ENCODE measurements at places on chromosomes 6 and 20.

GRCh38 chr20:36217226-36217625 lies 19.1 kb upstream of the AAR2 start:
- DNase-seq: no peak

- peak; percentile 62 for DNase-seq
Measured at GRCh38 chr6:139881728-139882211, 507.3 kb upstream of the CITED2 start.

- peak; percentile 88 for DNase-seq
Measured at GRCh38 chr6:21826023-21826422, 232.5 kb downstream of the SOX4 start.

- peak; percentile 79 for DNase-seq
Measured at GRCh38 chr6:43838276-43839036, 68.4 kb downstream of the VEGFA start.

GRCh38 chr6:11128608-11129007 lies 17.1 kb upstream of the ERVFRD-1 start:
- no peak for DNase-seq

- DNase-seq: peak; percentile 38
Measured at GRCh38 chr6:12331474-12331873, 41.3 kb downstream of the EDN1 start.

DNA sequence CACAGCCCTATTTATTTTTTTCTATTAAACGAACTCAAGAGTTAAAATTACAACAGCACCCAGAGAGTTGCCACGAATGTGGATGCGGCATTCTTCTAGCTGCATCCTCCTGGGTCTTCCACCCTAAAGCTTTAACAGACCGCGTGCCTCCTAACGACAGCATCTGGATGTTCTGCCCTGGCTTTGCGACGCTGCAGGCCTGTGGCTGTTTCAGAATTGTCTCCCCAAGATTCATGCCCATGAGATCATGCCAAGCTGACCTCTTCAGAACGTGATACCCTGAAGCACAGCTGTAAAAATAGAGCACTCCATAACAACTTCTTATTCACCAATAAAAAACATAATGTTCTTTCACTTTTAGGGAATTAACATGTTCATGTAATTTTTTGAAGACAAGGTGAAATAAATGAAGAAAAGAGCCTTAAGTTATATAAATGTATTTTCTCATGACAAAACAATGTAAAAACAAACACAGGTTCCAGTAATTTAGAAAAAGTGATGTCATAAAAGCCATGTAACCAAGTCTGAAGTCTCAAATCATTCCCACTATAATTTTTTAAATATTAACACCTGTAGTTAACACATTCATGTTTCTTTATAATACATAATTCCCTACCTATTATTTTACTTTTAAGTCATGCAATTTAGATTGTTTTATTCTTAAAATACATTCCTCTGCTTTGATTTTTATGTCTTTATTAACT lies 26.5 kb downstream of the HIVEP2 start:
- no peak for DNase-seq

- DNase-seq: peak; percentile 32
Measured at GRCh38 chr6:104325341-104326172, 534.2 kb downstream of the HACE1 start.

DNA sequence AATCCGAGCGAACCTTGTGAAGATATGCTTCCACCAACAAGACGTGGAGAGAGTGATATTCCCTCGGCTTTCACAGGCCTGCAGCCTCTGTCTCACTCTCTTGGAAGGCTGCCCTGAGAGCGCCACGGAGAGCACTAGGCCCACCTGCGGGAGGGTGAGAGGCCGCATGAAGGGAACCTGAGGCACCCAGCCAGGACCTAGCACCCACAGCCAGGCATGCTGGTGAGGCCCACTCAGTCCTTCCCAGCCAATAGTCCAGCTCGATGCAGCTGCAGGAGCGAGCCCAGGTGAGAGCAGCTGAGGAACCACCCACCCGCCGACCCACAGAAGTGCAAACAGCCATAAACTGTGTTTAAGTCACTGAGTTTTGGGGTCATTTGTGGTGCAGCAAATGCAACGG lies 227.2 kb downstream of the QKI start:
- DNase-seq: no peak

GRCh38 chr20:13302647-13303450 lies 81.8 kb downstream of the ISM1 start:
- DNase-seq: peak; percentile 23

DNA sequence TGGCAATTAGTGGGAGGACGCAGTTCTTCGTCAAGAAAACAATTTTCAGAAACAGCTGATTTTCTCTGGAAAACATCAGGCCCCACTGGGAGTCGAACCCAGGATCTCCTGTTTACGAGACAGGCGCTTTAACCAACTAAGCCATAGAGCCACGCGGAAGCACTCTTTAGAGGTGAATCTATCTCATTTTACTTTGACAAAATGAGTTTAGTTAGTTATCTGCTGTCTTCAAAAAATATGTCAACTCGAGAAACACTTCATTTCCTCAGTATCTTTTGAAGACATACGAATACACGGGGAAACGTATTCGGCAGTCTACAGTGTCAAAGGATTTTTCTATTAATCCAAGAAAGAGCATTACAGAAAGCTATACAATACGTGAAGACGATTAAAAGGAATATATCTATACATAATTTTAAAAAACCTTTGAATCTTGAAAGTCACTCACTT lies 26.7 kb downstream of the GPX6 start:
- peak; percentile 69 for DNase-seq

DNA sequence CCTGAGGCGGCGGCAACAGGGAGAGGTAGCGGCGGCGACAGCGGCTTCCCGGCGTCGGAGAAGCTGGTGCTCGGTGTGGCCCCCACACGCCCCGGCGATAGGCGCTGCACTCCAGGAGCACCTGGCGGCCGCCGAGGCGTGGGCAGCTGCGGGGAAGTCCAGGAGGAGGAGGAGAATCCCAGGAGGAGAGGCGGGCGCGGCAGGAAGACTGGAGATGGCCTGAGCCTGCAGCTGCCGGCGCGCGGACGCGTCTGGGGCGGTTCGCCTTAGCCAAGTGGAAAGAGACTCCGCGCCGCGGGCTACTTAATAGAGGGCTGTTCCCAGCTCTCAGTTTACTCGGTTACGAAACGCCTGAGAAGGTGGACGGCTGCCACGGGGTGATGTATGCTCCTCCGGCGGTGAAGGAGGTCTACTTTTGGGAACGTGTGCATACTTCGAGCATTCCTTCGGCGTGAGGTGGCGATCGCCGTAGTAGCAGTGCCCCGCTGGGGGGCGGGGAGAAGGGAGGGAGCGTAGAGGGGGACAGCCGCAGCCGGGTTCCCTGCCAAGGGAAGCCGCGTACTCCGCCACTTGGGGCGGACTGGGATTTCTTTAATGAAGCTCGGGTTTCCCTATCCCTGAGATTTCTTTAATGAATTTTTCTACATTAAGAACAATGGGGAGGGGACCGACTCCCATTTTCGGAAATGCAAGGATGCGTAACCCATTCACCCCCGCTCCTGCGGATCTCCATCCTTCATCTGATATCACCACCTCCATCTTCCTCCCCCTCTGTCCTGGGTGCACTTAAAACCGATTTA lies at the start of gene COL12A1:
Gene COL12A1 (minus strand): TSS at position 278 of the 800 bp plus-strand sequence. CDS start 3,261 bp downstream, outside the sequence.
- peak; percentile 97 for DNase-seq

- no peak for DNase-seq
Measured at GRCh38 chr6:35668744-35669450, 19.8 kb downstream of the FKBP5 start.

All from astrocyte of the hippocampus (primary cell).